ENCODE measurements at places on chromosomes 5 and 9. TPM values are rescaled to one million over a fixed set of nuclear protein-coding genes. Genes with fewer than 3 reads are reported as not detected.

DNA sequence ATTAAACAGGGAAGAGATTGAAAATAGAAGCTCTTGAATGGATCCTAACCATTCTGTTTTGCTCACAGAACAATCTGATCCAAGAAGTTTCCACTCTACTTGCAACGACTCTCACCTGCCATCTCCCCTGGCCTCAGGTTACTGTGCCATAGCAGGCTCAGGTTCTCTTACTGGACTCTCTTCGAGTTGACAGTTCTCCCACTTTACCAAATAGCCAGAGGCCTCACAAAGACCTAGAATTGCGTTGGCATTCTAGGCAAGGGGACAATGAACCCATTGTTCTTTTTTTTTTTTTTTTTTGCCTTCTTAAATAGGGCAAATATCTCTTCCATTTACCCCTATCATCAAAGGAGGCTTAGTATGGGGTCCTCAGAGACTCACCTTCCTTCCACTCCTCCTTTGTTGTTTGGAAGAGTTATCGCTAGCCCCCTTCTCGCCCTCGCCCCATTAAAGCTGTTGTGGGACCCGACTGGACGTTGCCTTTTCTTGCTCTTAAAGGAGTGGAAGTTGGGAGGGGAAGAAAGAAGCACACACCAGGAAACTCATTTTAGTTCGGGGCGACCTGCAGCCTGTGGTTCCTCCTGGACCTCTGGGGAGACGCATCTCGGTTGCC is 688 bp upstream of the PLPPR1 start:
- peaks cover 5% of the 10 kb centered on the region for H3K4me1 ChIP-seq
- no peak overlapping the region for H3K27ac ChIP-seq
- peak overlapping the region; percentile 46 for H3K4me3 ChIP-seq
- no peaks in the 10 kb centered on the region for H3K36me3 ChIP-seq
- H3K27me3 ChIP-seq: peaks cover 44% of the 10 kb centered on the region

- H3K4me3 ChIP-seq: no peak overlapping the region
- no peak overlapping the region for H3K27ac ChIP-seq
- H3K27me3 ChIP-seq: no peaks in the 10 kb centered on the region
- no peaks in the 10 kb centered on the region for H3K36me3 ChIP-seq
Observed at GRCh38 chr5:110401881-110402280, 324.6 kb downstream of the TMEM232 start.

DNA sequence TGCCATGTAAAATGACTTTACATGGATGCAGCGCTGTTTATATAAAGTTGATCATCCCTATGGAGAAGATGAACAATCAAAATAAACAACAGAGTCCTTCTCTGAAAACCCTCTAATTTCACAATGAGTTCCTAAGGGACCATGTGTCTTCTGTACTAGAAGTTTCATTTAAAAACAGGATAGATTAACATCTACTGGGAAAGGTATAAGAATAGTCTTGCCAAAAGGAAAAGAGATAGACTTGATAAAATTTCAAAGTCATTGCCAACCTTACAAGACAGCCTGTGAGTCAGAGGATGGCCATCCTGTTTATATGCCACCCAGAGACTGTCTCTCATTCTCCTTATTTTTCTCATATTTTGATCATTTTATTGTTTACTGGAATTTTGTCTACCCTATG is 367.1 kb upstream of the PDE4D start:
- no peak overlapping the region for H3K4me3 ChIP-seq
- no peak for DNase-seq
- no peaks in the 10 kb centered on the region for H3K36me3 ChIP-seq
- no peak overlapping the region for H3K27ac ChIP-seq
- peaks cover 3% of the 10 kb centered on the region for H3K4me1 ChIP-seq
- peaks cover 2% of the 10 kb centered on the region for H3K27me3 ChIP-seq

DNA sequence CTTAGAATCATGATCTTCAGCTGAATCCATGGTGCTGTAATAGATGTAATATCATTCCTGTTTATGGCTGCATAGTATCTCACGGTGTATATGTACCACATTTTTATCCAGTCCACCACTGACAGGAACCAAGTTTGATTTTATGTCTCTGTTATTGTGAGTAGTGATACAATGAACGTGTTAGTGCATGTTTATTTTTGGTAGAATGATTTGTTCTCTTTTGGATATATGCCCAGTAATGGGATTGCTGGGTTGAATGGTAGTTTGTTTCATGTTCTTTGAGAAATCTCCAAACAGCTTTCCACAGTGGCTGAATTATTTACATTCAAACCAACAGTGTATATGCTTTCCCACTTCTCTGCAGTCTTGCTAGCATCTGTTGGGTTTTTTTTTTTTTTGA is 175.1 kb upstream of the CDH10 start:
- no peak overlapping the region for H3K4me3 ChIP-seq
- H3K4me1 ChIP-seq: no peaks in the 10 kb centered on the region
- H3K27ac ChIP-seq: no peak overlapping the region
- DNase-seq: no peak
- H3K36me3 ChIP-seq: no peaks in the 10 kb centered on the region

- peak; percentile 61 for DNase-seq
- peaks cover 3% of the 10 kb centered on the region for H3K4me1 ChIP-seq
- H3K36me3 ChIP-seq: no peaks in the 10 kb centered on the region
- no peak overlapping the region for H3K27ac ChIP-seq
- H3K27me3 ChIP-seq: no peaks in the 10 kb centered on the region
Observed at GRCh38 chr5:179313849-179314521, 31.3 kb downstream of the ADAMTS2 start.

GRCh38 chr5:131250751-131251475 is 12.9 kb upstream of the CDC42SE2 start:
- H3K27me3 ChIP-seq: no peaks in the 10 kb centered on the region
- H3K27ac ChIP-seq: no peak overlapping the region
- H3K36me3 ChIP-seq: no peaks in the 10 kb centered on the region

DNA sequence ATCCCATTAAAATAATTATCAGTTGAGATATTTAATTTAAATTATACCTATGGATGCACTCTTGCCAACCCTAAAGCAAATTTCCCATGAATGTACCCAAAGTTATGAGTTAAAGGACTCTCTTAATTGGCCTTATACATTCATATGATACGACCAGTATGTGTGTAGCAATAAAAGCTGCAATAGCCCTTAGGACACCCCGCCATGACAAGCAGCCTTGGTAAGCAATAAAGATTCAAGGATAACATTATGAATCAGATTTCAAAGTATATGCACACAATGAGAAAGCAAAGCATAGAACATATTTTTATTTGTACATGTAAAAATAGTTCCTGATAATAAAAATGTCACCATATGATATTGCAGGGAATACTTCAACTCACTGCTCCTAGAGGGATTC is 1699.3 kb upstream of the CDH9 start:
- H3K27me3 ChIP-seq: no peaks in the 10 kb centered on the region
- H3K4me3 ChIP-seq: no peak overlapping the region
- H3K36me3 ChIP-seq: no peaks in the 10 kb centered on the region
- no peak for DNase-seq
- H3K4me1 ChIP-seq: no peaks in the 10 kb centered on the region

DNA sequence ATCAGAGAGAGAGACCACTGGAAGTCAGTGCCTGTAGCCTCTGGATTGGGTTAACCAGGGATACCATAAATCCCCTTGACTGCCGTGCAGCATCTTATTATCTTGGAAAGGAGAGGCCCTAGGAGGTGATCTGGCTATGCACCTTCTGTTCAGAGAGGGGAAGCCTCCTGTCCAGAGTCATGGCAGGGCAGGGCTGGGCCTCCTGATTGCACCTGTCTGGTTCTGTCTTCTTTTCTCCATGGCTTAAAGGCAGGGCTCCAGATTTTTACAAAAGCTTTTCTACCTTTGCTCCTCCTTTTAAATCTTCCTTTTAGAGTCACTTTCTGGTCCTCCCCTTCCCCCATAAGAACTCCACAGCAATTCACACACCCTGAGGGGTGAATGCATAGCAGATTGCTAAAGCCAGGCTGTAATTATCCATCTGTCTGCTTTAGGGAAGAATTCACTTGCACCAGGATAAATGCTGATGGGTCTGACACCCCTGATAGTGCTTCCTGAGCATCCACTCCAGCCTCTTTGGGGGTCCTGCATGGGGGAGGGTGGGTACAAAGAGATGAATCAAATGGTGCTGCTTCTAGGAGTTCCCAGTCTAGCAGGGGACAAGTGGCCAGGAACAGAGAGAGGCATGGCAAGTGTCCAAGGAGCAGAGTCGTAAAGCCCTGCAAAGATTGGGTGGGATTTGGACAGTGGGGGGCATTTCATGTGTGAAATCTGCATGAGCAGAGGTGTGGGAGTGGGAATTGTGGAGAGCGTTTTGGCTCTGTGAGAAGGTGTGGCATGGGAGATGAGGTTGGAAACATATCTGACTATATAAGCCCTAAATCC is 141.3 kb upstream of the ALDH1B1 start:
- H3K4me3 ChIP-seq: no peak overlapping the region
- H3K27ac ChIP-seq: no peak overlapping the region
- no peaks in the 10 kb centered on the region for H3K36me3 ChIP-seq

DNA sequence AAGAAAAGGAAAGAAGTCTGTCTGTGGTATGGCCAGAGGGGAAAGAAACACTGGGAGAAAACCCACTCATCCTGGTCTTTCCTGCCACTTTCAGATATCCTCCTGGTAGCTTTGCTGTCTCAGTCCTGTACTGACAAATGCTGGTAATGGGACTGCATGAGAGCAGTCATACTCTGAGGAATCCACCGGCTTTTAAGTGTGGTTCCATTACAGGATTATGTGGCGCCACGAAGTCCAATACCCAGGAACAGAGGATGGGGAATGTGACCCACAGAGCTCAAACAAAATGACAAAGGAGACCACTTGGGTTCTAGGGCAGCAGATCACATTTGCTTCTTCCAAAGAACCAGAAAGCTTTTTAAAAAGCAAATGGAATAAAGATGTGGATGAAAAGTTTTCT is 26.3 kb upstream of the FBP1 start:
- H3K4me1 ChIP-seq: peaks cover 58% of the 10 kb centered on the region
- H3K4me3 ChIP-seq: no peak overlapping the region
- no peaks in the 10 kb centered on the region for H3K36me3 ChIP-seq
- peak overlapping the region; percentile 75 for H3K27ac ChIP-seq

DNA sequence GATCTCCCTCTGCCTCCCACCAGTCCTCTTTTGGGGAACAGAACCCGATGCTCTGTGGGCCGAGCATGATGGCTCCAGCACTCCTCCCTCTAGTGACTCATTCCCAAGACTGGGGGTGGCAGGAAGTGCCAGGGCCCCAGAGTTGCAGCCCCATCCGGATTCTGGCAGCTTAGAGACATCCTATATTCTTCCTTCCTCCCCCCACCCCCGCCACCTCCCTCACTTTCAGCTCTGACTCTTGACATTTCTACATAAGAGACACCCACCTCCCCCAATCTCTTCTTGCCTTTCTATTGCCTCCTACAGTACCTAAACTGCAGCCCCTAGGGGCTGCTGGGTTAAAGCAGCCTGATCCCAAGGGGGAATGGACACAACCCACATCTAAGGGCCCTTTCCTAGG is 47.1 kb upstream of the MATR3 start:
- H3K36me3 ChIP-seq: no peaks in the 10 kb centered on the region
- H3K27ac ChIP-seq: no peak overlapping the region
- H3K27me3 ChIP-seq: no peaks in the 10 kb centered on the region
- no peak overlapping the region for H3K4me3 ChIP-seq
- no peaks in the 10 kb centered on the region for H3K4me1 ChIP-seq
- DNase-seq: no peak

GRCh38 chr5:149419532-149419858 is 40.4 kb upstream of the IL17B start:
- peak overlapping the region; percentile 82 for H3K27ac ChIP-seq
- H3K27me3 ChIP-seq: no peaks in the 10 kb centered on the region
- peaks cover 60% of the 10 kb centered on the region for H3K36me3 ChIP-seq
- H3K4me3 ChIP-seq: no peak overlapping the region
- peaks cover 43% of the 10 kb centered on the region for H3K4me1 ChIP-seq

- H3K4me1 ChIP-seq: peaks cover 5% of the 10 kb centered on the region
- H3K27me3 ChIP-seq: peaks cover 2% of the 10 kb centered on the region
- peak overlapping the region; percentile 81 for H3K27ac ChIP-seq
- no peak for DNase-seq
- peak overlapping the region; percentile 37 for H3K4me3 ChIP-seq
Observed at GRCh38 chr5:112608975-112609374, 128.7 kb upstream of the APC start.

DNA sequence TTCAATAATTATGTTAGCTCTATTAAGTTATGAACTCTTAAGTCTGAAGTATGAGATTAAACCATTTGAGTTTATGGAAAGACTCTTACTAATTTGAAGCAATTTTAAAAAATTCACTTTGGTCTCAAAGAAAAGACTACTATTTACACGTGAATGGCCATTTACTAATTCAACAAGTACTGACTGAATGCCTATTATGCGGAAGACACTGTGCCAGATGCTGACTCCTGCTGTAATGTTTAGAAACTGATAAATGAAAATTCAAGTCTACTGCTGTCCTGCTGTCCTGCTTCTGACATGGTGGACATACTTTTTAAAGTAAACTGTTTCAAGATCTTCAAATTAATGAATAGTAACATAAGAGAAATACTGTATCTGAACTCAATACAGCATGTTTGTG is 116.2 kb downstream of the MPDZ start:
- no peaks in the 10 kb centered on the region for H3K4me1 ChIP-seq
- H3K27ac ChIP-seq: no peak overlapping the region
- H3K4me3 ChIP-seq: no peak overlapping the region
- no peak for DNase-seq
- H3K27me3 ChIP-seq: no peaks in the 10 kb centered on the region
- H3K36me3 ChIP-seq: peaks cover 24% of the 10 kb centered on the region

- H3K36me3 ChIP-seq: no peaks in the 10 kb centered on the region
- H3K4me1 ChIP-seq: peaks cover 3% of the 10 kb centered on the region
- no peak for DNase-seq
- H3K27me3 ChIP-seq: peaks cover 2% of the 10 kb centered on the region
- no peak overlapping the region for H3K27ac ChIP-seq
Observed at GRCh38 chr5:60257596-60258271, 364.2 kb upstream of the PDE4D start.

- no peak for DNase-seq
- no peak overlapping the region for H3K4me3 ChIP-seq
- no peaks in the 10 kb centered on the region for H3K36me3 ChIP-seq
- no peaks in the 10 kb centered on the region for H3K4me1 ChIP-seq
- no peak overlapping the region for H3K27ac ChIP-seq
Observed at GRCh38 chr9:105191508-105192121, 52.8 kb upstream of the SLC44A1 start.

GRCh38 chr5:84265130-84265529 is 119.5 kb downstream of the EDIL3 start:
- H3K4me1 ChIP-seq: no peaks in the 10 kb centered on the region
- H3K4me3 ChIP-seq: no peak overlapping the region
- no peaks in the 10 kb centered on the region for H3K36me3 ChIP-seq
- H3K27ac ChIP-seq: no peak overlapping the region

GRCh38 chr5:143812085-143812705 is at the start of gene HMHB1:
HMHB1 (plus strand) TSS chr5:143812161.
- no peaks in the 10 kb centered on the region for H3K27me3 ChIP-seq
- H3K4me1 ChIP-seq: no peaks in the 10 kb centered on the region
- no peak for DNase-seq
- H3K27ac ChIP-seq: no peak within 1 kb of the TSS

SLC36A3 gene
- not detected for polyA plus RNA-seq

CDKN2A gene
- 0.15 TPM for polyA plus RNA-seq

SARDH gene
- 4.5 TPM for polyA plus RNA-seq

GRM6 gene
- polyA plus RNA-seq: 0.70 TPM

SPINK13 gene
- polyA plus RNA-seq: not detected

PRRX2 gene
- 1.6 TPM for polyA plus RNA-seq
